Activated naive CD4-positive, alpha-beta T cell treated with anti-CD3 and anti-CD28 coated beads for 36 hours (primary cell): ENCODE measurements at places on chromosomes 4 and X. TPM values are rescaled to one million over a fixed set of nuclear protein-coding genes. Genes with fewer than 3 reads are reported as not detected.

DNA sequence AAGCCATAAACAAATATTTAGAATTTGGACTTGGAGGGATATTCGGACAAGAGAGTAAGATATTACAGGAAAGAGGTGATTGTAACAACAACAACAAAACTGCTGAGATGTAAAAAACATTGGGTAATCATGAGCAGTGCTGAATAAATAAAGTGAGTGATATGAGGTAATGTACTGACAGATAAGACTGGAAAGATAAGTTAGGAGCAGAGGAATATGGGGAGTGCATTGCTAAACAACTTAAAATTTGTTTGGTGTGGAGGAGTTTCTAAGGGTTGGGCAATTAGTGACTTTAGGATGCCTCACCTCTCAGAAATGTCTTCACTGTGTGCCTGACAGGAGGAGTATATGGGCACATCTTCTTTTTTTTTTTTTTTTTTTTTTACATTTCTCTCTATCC lies 637.8 kb upstream of the GRIA3 start:
- no peak for DNase-seq

The GPR50 gene
- not detected for total RNA-seq

The NKX3-2 gene
- total RNA-seq, result not detected

The PCDH19 gene
- total RNA-seq, result not detected
